ENCODE measurements at places on chromosomes 4 and X. TPM values are rescaled to one million over a fixed set of nuclear protein-coding genes. Genes with fewer than 3 reads are reported as not detected.

Gene ADGRG4
- total RNA-seq, result 0.15 TPM

Gene GRXCR1
- not detected for total RNA-seq

Gene UNC5C
- total RNA-seq, result 25.4 TPM

Gene RUFY3
- total RNA-seq, result 257 TPM

Gene VCX
- 0.91 TPM for total RNA-seq

Gene ERAS
- 0.85 TPM for total RNA-seq

Gene RPS6KA6
- 11.6 TPM for total RNA-seq

Gene STOX2
- 81.2 TPM for total RNA-seq

Gene SPANXA1
- total RNA-seq, result not detected

DNA sequence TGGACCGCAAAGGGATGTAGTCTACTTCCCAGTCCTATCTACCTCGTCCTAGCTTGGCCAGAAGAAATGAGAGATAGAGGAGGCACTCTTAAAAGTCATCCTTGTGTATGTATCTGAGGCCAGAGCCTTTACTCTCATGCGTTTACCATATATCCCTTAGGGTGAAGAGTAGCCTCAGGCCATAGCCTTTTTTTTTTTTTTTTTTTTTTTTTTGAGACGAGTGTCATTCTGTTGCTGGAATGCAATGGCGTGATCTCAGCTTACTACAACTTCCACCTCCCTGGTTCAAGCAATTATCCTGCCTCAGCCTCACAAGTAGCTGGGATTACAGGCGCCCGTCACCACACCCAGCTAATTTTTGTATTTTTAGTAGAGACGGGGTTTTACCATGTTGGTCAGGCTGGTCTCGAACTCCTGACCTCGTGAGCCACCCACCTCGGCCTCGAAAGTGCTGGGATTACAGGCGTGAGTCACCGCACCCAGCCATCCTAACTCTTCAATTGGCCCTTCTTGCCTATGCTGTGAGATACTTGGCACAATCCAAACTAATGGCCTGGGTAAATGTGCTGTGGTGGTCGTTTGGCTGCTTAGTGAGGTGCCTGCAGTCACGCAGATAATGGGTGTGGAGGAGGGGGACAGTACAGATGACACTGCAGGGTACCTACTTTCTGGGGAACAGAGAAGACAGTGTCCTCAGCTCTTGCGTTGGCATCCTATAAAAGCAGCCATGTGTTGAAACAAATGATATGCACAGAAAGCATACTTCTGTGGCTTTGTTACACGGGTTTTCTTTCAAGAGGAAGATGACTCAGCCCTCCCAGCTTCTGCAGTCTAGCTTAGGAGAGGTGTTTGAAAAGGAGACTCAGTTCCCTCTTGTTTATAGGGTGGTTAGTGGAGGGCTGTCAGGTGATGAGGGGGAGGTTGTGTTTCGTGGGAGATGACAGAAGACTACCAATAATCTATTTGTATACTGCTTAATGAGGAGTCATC is 10.4 kb upstream of the DGAT2L6 start:
- no peak for DNase-seq

GRCh38 chr4:930827-931193 is 1.3 kb downstream of the GAK start:
- peak; percentile 16 for DNase-seq

GRCh38 chr4:4315461-4316149 is 25.6 kb downstream of the ZBTB49 start:
- DNase-seq, result no peak

GRCh38 chr4:139762720-139763119 is 97.1 kb downstream of the MGST2 start:
- DNase-seq, result no peak

- no peak for DNase-seq
These were observed 105.6 kb downstream of the APOOL start for GRCh38 chrX:85109235-85109634.

- no peak for DNase-seq
These were observed 109.3 kb downstream of the BCOR start for GRCh38 chrX:39988496-39988895.

DNA sequence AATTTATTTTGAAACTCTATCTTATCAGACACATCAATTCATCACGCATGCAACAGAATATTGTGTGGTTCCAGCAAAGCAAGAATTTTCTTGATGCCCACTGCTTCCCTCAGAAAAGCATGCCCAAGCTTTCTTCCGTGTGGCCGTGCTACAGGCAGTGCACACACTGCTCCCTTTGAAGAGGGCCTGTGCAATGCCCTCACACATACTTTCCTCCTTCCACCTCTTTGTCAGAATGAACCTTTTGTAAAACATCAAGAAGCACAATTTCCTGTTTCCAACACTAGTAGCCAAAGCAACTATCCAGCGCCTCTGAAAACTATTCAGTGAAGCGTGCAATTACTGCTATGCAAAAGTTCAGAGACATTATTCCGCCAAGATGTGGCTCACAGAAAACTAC is 201.7 kb downstream of the NLGN4X start:
- DNase-seq, result no peak

DNA sequence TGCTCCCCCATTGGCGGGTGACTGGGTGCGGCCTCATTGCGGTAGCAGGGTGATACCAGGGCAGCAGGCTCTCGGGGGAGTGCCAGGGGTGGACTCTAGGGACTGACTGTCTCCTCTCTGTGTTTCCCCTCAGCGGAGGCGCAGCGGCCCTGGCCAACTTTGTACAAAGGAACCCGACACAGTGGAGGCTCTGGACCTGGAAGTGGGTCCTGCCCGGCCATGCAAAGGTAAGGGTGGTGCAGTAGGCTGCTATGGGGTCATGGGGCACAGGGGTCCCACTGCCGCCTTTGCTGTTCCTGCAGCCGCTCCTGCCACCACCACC is 16.3 kb downstream of the SULT1B1 start:
- no peak for DNase-seq

DNA sequence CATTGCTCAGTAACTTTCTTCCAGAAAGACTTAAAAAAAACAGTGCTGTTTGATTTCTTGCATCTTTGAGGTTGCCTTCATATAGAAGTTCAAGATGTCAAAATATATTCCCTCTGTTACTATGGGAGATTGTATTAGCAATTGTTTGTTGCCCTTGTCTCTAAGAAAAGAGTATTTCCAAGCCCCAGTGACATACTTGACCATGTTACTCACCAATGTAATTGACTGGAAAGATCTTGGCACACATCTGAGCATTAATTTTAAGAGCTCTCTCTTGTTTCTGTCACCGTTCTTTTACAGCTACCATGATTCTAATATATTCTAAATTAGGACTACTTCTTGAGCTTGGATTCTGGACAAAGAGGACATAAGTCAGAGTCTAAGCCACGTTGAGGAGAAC is 902.7 kb upstream of the EPHA5 start:
- no peak for DNase-seq

GRCh38 chr4:153464068-153464467 is 2.1 kb upstream of the TMEM131L start:
- DNase-seq, result no peak

DNA sequence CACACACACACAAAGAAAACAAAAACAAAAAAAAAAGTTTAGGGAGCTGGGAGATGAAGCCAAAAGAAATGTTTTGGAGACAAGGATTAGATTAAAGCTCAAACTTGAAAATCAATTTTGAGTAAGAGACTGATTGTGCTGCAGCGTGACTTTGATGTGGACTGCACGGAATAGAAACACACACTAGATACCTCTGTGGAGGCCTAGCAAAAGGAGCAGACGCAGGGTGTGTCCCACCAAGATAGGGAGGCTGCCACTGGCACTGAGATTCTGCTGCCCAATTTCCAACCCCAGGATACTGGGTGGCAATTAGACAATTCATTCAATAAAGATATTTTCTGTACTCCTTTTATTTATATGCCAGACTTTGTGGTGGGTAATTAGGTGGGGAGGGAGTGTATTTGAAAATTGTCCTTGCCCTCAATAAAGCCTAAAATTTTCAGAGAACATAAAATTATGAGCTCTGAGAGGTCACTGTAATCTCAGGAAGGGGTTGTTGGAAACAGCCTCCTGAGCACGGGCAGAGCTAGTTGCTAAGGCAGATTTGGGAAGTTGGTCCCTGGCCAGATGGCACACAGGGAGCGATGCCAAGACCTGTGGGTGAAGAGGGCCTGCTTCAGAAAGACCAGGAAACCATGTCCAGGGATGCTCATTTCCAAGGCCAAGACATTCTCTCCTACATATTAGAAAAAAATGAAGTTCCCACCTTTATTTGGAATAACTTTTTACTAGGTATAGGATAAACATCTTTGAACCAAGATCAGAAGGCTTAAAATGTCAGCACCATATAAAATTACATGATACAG is 1.9 kb upstream of the PPP3CA start:
- peak; percentile 89 for DNase-seq

- DNase-seq, result no peak
These were observed 34.9 kb downstream of the NFXL1 start for GRCh38 chr4:47879458-47879857.

DNA sequence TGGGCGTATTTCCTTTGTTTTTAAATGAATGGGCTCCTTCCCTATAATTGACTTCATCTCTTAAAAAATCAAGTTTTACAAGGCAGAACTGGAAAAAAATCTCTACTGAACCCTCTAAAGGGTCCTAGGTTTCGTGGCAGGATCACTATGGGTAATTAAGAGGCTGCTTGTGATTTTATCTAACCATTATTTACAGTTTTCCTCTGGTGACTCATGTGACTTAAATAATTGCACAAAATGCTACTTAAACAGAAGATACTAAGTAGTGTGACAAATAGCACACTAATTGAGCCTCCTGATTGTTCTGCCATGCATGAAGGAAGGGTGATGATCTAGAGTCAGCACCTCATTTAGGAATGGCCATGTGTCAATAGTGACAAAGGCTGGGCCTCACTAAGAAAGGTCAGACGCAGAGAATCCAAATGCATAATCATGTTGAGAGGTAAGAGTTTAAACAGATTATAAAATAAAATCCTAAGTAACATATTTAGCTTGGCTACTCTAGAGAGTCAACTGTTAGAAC is 35.5 kb downstream of the OFD1 start:
- DNase-seq, result no peak

- peak; percentile 70 for DNase-seq
These were observed 75.1 kb downstream of the GAB1 start for GRCh38 chr4:143411527-143412419.

DNA sequence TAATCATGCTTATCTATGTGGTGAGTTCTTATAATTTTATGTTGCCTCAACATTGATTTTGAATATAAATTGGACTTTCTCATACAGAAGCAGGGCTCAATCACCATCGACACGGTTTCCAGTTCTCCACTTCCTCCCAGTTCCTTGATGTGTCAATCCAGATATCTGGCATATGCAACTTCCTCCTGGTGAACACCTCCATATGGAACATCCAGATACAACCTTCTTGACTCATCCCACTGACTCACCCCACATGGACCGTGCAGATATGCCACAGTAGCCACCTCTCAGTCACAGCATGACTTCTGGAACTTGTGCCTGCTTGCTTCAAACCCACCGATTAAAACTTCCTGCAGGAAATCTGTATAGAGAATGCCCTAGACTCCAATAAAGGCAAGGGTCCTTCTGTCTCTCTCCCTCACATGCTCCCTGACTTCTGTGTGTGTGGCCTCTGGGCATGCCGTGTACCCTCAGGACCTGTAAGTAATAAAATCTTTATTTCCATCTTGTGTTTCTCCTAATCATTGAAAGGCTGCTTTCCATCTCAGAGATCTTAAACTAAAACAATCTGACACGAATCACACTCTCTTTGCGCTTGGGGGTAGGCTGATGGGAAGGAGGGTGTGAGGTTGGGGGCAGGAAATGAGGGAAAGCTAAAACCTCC is 67.0 kb downstream of the HTRA3 start:
- DNase-seq, result no peak

DNA sequence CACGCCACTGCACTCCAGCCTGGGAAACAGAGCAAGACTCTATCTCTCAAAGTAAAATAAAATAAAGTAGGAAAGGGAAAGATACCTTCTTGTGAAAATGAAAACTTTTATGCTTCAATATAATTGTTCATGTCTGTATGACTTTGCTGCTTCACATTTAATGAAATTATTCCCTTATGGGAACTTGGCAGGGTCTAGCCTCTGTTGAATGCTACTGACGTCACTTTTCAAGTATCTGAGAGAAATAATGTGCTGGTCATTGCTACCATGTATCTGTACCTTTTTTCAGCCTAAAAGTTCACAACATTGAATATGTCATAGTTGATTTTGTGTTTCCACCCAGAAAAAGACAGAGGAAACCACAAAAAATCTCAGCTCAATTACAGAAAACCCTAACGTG is 65.2 kb downstream of the PRDM5 start:
- no peak for DNase-seq

GRCh38 chr4:97662133-97662532 is 481.1 kb downstream of the STPG2 start:
- no peak for DNase-seq

DNA sequence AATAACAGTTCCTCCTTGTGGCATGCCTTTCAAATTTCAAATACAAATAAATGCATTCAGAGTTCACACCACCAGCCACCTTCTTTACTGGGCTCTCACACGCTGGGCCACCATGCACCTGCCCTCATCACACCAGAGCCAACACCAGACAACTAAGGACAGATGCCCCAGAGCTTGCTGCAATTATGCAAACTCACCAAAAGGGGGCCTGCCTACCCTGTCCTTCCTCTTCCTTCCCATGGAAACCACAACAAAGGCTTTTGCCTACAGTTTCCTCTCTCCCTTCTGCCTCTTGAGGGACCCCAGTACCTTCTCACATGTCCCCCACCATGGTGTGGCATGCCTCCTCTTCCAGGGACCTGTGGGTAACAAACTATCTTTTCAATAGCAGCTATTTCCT is 1333.9 kb upstream of the TENM3 start:
- no peak for DNase-seq

- DNase-seq, result no peak
These were observed 74.0 kb upstream of the VMA21 start for GRCh38 chrX:151323054-151323453.

Measured in dorsolateral prefrontal cortex (tissue), 122 donors.